ENCODE measurements at places on chromosomes 6 and 20.

DNA sequence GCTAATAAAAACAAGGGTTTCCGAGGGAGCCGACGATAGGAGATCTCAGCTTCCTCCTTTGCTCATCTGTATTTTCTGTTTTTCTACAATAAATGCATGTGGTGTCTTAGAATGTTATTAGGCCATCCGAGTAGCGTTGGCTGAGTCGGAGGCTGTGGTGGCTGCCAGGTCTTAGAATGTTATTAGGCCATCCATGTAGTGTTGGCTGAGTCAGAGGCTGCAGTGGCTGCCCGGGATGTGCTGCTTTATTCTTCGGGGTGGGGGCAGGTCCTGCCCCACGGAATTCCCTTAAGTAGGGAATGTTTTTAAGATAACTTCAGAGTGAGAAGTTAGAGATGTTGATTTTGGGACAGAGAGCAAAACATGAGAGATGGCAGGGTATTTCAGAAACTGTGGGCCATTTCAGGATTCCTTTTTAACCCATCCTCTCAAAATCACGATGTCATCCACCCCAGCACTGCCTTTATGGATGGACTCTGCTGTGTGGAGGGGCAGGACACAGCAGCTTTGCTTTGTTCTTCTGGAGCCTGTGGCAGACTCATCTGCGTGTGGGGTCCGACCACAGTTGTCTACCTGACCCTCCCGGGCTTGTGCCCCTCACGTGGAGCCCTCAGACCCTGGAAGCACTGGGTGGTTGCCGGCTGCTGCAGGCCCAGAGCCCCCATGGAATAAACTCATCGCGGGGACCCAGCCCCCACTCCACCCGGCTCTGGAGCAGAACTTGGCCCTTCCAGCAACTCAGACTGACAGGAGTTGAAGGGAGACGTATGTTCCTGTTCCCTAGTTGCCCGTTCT, 20.4 kb downstream of the OSBPL2 start:
- no peak for DNase-seq

- DNase-seq, result no peak
Observed at GRCh38 chr20:62830821-62831220, 14.0 kb downstream of the COL9A3 start.

- no peak for DNase-seq
Observed at GRCh38 chr20:45843506-45843905, 9.9 kb downstream of the SNX21 start.

- DNase-seq, result no peak
Observed at GRCh38 chr20:4513720-4514119, 208.0 kb upstream of the PRND start.

GRCh38 chr6:4135665-4136353, 434 bp upstream of the ECI2 start:
- DNase-seq, result peak; percentile 97

- DNase-seq, result no peak
Observed at GRCh38 chr6:34205466-34205865, 31.2 kb upstream of the HMGA1 start.

- peak; percentile 48 for DNase-seq
Observed at GRCh38 chr6:36927691-36928546, 26.6 kb upstream of the PI16 start.

DNA sequence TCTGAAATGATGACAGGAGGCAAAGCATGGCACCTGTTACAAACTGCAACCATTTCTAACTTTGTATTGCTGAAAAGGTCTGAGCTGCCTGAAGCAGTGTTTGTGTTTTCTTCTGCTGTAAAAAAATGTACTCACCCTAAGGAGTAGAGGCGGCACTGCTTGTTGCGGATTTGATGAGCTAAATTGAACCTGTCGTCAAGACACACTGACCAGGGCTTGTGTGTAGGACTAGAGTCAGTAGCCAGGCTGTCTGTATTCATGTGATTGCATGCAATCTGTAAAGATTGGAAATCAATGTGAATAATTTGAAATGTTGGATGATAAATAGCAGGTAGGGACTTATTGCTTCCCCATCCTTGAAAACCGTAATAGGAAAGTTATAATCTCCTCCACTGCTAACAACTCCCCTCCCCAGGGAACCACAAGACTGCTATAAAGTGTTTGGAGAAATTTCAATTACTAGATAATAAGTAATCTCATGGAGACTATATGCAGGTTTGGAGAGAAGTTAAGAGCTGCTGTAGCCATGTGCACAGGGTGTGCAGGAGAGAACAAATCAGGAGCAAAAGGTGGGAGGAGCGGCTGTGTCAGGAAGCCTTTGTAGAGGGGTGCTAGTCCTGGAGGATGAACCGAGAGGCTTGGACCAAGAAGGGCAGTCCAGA, 42.8 kb downstream of the METTL24 start:
- no peak for DNase-seq

DNA sequence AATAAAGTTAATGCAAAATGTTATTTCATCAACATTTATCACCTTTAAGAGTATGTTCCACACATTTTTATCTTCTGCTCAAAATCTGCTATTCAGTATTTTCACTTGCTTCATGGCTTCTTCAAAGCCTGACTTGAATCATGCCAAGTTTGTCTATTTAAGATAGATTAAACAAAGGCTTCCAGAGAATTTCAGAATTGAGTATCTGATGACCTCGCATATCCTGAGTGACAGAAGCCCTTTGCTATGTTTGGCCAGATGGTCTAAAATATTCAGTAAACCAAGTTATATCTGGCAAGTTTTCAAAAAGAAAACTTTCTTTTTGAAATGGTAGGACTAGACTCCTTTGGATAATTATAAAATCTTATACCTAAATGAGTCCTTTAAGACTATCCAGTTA, 348.9 kb upstream of the KCNQ5 start:
- DNase-seq, result no peak

DNA sequence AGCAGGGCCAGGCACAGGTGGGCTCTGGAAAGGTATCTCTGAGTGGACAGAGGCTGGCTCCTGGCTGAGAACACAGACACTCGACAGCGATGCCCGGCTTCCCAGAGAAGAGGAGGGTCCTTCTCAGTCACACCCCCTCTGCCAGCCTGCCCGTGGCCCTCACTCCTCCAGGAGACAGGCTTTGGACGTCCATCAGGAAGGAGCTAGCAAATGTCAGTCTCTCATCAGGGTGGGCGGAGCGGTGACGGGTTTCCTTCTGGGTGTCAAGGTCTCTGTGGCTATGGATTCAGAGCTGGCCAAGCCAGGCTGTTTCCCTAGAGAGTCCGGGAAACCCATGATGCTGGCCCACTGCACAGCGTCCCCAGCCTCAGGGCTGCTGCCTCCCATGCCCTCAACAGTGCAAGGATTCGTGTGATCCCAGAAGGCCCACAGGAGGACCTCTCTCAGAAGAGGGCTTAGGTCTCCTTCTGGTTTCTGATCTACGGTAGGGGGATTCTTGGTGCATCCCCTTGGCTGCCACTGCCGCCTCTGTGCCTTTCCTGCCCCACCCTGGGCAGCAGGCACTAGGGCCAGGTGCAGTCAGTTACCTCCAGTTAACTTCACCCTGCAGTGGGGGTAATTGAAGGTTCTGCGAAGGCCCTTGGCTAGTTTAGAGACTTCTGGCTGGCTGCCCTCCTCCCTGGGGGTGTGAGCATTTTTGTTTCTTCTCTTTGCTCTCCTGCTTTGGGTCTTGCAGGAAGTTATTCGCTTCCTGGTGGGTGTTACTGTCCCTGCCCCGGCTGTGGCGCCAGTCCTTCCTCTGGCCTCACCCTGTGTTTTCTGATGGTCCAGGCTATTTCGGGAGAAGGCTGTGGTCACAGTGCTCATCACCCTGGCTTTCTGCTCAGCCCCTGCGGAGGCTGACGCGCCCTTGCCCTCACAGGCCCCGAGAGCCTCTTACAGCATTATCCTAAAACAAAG, 80.2 kb downstream of the CDH4 start:
- no peak for DNase-seq

DNA sequence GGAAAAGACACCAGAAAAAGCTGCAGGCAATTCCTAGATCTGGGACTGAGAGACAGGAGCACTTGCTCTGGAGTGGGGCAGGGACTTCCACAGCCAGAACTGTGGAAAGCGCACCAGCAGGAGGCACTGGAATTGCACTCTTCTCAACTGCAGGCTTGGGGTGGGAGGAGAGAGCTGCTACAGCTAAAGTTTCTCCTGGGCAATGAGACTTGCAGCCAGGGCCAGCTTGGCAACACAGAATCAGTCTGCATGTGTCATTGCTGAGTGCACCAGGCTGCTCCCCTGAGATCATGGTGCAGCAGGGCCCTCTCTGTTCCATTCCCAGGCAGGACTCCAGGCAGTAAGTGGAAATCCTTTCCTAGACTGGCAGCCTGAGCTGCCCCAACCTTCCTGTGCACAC, 145.8 kb downstream of the INSM1 start:
- DNase-seq, result no peak

- DNase-seq, result no peak
Observed at GRCh38 chr6:163992701-163993100, 578.2 kb downstream of the QKI start.

- no peak for DNase-seq
Observed at GRCh38 chr6:12716298-12716916, at the start of gene PHACTR1. Gene PHACTR1 (plus strand): TSS chr6:12716767.

GRCh38 chr20:39130627-39131026, 168.5 kb downstream of the DHX35 start:
- no peak for DNase-seq

GRCh38 chr20:50580016-50580747, 70.0 kb downstream of the PTPN1 start:
- DNase-seq, result peak; percentile 52

- no peak for DNase-seq
Observed at GRCh38 chr20:61803915-61804751, 261.5 kb downstream of the TAF4 start.

DNA sequence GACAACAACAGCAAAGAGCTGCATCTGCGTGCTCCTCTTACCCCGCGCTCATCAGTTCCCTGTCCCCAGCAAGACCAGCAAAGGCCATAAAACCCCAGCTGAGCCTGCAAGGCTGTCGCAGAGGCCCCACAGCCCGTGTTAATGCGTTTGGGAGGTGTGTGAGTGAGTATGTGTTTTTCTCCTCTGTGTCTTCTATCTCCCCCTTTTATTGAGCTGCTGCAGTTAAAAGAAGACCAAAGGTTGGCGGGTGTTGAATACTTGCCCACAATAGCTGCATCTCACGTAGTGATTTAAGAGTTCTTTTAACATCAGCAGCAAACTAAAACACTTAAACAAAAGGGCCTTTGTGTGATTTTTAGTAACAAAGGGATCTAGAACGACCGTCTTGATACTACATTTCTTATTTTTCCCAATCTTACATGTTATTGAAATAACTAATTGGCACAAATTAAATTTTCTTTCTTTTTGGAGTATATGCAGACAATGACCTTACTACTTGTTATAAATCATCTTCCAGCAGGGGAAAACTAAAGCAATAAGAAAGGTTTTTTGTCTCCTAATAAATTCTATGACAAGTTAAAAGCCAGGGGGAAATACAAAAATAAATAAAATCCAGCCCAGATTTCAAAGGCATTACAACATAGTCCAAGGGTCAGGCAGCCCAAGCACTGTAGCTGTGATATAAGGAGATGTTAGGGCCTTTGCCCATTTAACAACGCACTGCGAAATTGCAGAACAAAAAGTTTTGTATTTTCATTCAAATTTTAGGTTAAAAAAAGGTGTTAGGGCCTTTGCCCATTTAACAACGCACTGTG, 27.2 kb upstream of the CNKSR3 start:
- peak; percentile 45 for DNase-seq

GRCh38 chr20:38692436-38693411, 31.6 kb upstream of the SLC32A1 start:
- DNase-seq, result peak; percentile 63

DNA sequence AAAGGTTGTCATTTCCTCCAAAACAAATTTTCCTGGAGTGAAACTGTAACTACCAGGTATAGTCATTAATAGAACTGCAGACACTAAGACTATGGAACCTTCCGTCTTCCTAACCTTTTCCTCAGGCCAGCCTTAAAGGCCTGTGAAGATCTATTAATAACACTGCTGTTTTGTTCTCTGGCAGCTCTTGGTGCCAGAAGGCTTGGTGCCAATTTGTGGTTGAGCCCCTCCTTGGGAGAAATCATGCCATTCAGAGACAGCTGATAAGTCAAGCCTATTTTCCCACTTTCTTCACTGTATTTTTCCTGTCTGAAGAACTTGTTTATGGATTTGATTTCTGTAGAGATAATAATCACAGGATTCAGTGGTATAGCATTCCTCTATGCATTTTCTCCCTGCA, 64.8 kb downstream of the HCRTR2 start:
- no peak for DNase-seq

- no peak for DNase-seq
Observed at GRCh38 chr6:6966127-6966526, 141.6 kb upstream of the RREB1 start.

GRCh38 chr20:63735859-63736718, at the start of gene LIME1:
Gene LIME1 (plus strand): TSS chr20:63736664. CDS start chr20:63737550, 886 bp downstream.
- peak; percentile 84 for DNase-seq

- DNase-seq, result no peak
Observed at GRCh38 chr6:163564534-163564933, 150.0 kb downstream of the QKI start.

DNA sequence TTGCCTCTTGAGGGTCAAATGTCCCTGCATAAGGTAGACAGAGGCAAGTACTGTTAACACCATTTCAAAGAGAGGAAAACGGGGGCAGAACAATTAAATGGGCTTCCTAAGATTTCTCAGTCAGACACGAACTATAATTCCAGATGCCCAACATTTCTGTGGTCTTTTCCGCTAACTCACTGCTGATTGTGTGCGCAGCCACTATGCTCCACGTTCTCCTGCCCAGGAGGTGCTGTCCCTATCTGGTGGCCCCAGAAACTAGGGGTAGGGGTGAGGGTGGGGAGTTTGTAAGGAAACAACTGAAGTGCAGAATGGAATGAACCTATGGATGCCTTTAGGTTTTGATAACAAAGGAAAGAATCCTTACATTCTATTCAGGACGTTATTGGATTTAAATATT, 86.1 kb upstream of the BACH2 start:
- DNase-seq, result no peak

DNA sequence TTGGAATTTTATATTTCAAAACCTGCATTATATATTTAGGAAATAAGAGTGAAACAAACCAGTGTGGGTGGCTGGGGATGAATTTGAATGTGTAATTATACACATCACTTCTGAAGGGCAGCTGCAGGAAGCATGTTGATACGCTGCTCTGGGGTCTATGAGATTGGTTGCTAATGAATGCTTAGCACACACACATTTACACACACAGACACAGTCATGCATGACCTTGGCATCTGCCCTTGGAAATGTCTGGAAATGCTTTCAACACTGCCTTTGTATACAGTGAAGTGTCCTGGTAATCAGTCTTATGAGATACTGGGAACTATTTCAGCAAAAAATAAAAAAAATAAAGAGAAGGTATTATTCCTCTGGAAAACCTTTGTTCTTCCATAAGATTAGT, 83.4 kb downstream of the ELOVL4 start:
- no peak for DNase-seq

GRCh38 chr6:167398214-167399050, 73.5 kb downstream of the TTLL2 start:
- DNase-seq, result no peak
